ENCODE measurements at places on chromosomes 7 and 10. TPM values are rescaled to one million over a fixed set of nuclear protein-coding genes. Genes with fewer than 3 reads are reported as not detected.

Gene LIPN
- polyA plus RNA-seq, result 0.08 TPM

Gene RSBN1L
- polyA plus RNA-seq, result 9.6 TPM

Gene TRIM8
- polyA plus RNA-seq, result 27.0 TPM

Gene WASL
- 7.3 TPM for polyA plus RNA-seq

Gene ANKRD61
- polyA plus RNA-seq, result 0.13 TPM

Gene PDE6C
- not detected for polyA plus RNA-seq

Gene IL6
- 3.5 TPM for polyA plus RNA-seq

Gene VIPR2
- polyA plus RNA-seq, result 0.41 TPM

Gene UTF1
- polyA plus RNA-seq, result 0.10 TPM

Gene CPA1
- polyA plus RNA-seq, result 1.4 TPM

Gene GHRHR
- polyA plus RNA-seq, result not detected

Gene TMEM213
- polyA plus RNA-seq, result 0.05 TPM

Gene SUMF2
- 81.3 TPM for polyA plus RNA-seq

Measured in spleen (tissue), 13 donors.